ENCODE measurements at places on chromosomes 5 and 9.

GRCh38 chr9:22098643-22099332 lies 89.7 kb upstream of the CDKN2B start:
- no peak for DNase-seq

DNA sequence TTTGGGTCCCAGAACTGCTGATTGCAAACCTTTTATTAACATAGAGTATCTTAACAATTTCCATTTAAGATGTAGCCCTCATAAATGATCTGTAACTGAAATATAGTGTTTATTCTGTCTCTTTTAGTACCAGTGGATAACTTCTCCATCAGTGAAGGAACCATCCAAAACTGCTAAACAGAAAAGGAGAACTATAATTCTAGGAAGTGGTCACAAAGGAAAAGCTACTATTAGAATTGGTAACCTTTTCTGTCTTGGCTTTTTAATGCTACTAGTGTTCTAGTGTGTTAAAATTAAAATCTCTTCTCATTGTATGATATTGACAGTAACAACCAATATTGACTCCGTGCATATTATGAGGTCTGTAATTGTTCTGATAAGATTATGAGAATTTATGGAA lies 12.8 kb downstream of the CEP78 start:
- DNase-seq, result no peak

DNA sequence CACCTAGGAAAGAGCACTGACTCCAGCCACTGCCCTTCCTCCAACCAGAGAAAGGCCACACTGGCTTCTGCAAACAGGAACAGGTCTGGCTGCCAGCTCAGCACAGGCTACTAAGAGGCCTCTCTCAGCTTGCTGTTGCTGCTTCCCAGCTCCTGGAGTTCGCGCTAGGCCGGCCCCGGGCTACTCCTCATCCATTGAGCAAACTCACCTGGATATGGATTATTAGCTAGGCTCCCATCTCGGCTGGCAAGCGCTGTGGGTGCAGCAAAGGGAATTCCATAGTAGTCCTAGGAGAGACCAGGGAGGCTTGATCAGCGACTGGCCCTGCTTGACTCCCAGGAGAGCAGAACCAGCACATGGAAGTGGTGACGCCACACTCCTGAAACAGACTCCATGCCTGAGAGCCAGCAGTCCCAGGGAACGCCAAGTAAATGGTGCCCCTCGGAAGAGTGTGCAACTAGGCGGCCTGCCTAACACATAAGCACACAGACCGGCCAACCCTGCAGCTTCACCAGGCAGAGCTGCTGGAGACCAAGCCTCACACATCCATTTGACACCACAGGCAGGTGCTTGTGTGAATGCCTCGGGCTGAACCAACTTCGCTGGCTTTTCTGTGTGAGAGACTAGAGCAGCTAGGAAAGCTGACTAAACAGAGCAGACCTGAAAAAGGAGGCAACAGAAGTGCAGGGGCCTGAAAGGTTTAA lies 107.2 kb downstream of the UBE2R2 start:
- no peak for DNase-seq

GRCh38 chr9:6620796-6621195 lies 24.7 kb downstream of the GLDC start:
- no peak for DNase-seq

- DNase-seq, result no peak
These were observed 142.3 kb upstream of the ANKH start for GRCh38 chr5:15013654-15014463.

DNA sequence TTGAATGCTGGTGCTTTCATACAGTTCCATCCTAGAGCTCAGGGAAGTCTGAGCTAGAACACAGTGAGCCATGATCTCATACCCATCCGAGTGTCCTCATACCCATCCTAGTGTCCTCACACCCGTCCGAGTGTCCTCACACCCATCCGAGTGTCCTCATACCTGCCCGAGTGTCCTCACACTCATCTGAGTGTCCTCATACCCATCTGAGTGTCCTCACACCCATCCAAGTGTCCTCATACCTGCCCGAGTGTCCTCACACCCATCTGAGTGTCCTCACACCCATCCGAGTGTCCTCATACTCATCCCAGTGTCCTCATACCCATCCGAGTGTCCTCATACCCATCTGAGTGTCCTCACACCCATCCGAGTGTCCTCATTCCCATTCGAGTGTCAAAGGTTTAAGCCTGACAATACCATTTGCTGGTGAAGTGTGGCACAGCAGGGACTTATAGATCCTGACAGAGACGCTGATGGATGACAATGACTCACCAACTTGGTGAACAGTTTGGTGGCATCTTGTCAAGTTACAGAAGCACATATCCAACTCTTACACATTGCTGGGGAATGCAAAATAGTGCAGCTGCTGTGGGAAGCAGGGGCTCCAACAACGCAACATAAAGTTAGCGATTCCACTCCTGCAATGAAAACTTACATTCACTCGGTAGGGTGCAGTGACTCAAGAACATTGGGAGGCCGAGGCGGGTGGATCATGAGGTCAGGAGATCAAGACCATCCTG lies 77.0 kb upstream of the COL5A1 start:
- no peak for DNase-seq

GRCh38 chr5:159107308-159107707 lies 7.6 kb upstream of the EBF1 start:
- DNase-seq, result no peak

- no peak for DNase-seq
These were observed 96.5 kb downstream of the GABBR2 start for GRCh38 chr9:98612061-98612752.

DNA sequence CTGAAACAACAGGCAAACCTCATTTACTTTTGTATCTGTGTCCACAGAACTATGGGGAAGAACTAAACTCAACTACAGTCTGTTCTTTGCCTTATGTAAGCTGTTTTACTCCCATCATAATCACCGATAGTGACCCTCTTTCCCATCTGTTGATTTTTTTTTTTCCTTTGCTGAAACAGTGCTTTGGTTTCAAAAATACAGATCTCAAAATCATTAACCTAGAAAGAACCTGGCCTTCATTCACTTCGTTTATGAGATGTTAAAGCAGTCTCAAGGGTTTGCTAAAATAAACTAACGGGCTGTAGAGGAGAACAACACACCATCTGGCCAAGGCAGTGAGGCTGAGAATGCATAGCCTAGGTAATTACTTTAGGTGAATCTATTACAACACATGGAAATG lies 706.6 kb upstream of the ZNF608 start:
- DNase-seq, result no peak

GRCh38 chr9:114223564-114224246 lies 68.4 kb downstream of the COL27A1 start:
- DNase-seq, result no peak

GRCh38 chr5:112529525-112529924 lies 110.4 kb upstream of the EPB41L4A start:
- no peak for DNase-seq

DNA sequence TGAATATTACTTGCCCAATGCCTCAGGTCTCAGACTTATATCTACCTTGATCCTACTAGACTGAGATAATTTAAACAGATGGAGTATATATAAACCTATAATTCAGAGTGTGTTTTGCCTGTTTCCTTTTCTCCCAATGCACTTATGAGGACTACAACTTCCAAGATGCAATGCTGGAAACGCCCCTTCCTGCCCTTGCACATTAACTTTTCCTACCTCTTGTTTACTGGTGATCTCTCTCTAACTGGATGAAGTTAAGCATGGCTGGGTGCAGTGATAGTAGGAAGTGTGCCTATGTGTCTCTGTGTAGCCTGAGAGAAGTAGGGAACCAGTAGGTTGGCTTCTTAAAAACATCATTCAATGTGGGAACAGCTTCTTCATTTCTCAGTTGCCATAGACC lies 115.2 kb downstream of the SVEP1 start:
- no peak for DNase-seq

GRCh38 chr5:102823441-102823874 lies 68.4 kb downstream of the PAM start:
- DNase-seq, result no peak

GRCh38 chr5:37831821-37832534 lies 7.9 kb downstream of the GDNF start:
- DNase-seq, result no peak

DNA sequence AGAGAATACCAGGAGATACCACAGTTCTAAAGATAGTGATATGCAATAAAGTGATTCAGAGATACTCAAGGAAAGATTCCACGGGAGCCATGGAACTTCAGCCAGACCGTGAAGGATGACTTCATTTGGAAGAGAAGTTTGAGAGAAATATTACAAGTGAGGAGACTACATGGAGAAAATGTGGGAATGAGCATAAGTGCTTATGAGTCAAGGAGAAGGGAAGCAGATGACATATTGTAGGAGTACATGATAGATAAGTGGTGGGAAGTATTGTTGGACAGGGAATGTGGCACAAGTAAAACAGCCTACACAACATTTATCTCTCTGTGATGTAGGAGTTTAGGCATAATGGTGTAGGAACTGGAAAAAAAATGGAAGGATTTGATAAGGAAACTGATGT lies 122.1 kb upstream of the FBXL17 start:
- DNase-seq, result no peak

DNA sequence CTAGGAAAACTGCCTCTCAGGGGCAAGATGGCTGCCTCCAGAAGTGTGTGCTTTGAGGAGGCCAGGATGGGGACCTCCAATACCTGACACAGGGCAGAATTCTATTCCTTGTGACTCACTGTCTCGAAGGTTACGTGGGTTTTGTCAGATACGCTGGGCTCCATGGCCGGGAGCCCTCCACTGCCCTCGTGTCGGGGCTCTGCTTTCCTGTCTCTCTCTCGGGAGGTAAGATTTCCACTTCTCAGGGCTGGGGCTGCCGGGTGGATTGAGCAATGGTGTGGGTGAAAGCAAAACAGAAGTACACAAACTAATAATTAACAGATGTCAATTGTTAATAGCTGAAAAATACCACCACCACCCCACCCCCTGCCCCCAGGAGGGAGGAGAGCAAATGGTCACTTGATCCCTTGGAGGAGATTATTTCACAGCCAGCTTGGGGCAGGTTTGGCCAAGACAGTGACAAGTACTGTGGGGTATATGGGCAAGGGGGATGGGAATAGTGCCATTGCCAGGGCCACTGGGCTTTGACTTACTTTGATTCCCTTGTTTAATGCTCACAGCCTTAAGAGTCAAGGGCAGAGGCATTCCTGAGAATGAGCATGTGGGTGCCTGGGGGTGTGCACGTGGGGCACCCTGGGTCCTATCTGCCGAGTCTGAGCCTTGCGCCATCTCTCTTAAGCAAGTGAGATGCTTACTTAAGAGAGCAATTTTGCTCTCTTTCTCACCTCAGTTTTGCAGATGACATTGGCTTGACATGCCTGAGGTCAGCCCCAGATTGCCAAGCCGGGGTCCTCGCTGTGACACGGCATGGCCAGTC lies 28.8 kb upstream of the DAB2IP start:
- DNase-seq, result no peak

- no peak for DNase-seq
These were observed 308.0 kb upstream of the RPS23 start for GRCh38 chr5:82586181-82586580.

DNA sequence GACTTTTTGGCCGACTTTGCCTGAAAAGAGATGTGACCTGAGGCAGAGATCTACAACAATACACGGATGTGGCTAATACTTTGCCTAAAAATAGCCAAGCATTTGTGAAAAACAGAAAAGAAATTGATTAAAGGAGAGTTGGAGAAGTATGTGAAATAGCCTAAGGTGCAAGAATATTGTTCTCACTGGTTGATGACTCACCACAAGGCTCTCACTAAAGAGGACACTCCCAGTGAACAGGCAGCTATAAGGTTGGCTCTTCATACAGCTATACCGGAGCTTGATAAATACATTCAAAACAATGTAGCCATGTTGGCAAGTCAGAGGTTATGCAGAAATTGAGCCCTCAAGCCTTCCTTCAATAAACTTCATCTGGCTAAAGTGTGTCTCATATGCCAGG lies 317.2 kb upstream of the GRAMD2B start:
- DNase-seq, result no peak

DNA sequence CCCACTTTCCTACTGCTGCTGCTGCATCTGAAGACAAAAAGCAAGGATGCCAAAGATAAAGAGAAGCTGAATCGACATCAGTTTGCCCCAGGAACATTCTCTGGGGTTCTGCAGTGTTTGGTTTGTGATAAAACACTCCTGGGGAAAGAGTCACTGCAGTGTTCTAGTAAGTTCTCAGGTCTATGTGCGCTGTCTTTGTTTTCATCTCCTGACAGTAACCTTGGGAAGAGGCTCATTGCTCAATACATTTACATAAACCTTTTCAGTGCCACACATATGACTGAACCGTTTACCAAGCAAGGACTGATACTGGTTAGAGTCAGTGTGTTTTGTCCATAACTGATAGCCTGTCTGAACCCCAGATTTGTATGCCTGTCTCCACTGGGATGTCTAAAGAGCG lies 232.1 kb downstream of the ARHGEF28 start:
- no peak for DNase-seq

- DNase-seq, result no peak
These were observed 138.4 kb upstream of the ZNF618 start for GRCh38 chr9:113737517-113738271.

- DNase-seq, result no peak
These were observed 9.6 kb upstream of the IL17B start for GRCh38 chr5:149388498-149389190.

DNA sequence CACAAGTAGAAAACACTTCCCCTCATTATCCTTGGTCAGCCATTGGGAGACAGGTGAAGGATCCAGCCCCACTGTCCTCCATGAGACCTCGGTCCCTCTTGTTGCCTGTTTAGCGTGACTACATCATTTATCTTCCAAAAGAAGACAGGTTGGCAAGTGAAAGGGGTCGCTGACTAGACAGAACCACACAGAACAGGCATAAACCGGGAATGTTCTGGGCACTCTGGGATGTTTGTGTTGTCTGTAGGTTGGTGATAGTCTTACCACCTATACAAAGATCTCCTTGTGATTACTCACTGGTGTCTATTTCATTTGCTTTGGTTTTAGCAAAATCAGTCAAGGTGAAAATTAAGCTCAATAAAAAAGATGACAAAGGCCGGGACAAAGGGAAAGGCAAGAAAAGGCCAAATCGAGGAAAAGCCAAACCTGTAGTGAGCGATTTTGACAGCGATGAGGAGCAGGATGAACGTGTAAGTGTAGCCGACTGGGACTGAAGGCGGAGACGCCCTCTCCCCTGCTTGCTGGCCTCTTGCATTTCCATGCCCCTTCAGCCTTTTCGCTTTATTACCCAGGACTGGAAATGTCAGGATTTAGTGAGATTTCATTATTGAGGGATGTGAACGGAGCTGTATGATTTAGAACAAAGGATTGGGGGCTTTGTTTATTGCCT lies 175.9 kb downstream of the SMARCA2 start:
- DNase-seq, result no peak

GRCh38 chr9:128286440-128286839 lies 10.4 kb downstream of the SWI5 start:
- DNase-seq, result no peak

- DNase-seq, result no peak
These were observed 48.8 kb downstream of the SH3GL2 start for GRCh38 chr9:17627641-17628040.

All from type B pancreatic cell (in vitro differentiated cells).